ENCODE measurements at places on chromosomes 6 and 20. TPM values are rescaled to one million over a fixed set of nuclear protein-coding genes. Genes with fewer than 3 reads are reported as not detected.

GRCh38 chr20:11912659-11913415 is 4.9 kb upstream of the BTBD3 start:
- no peak for DNase-seq

GRCh38 chr6:1765160-1765903 is 155.6 kb downstream of the FOXC1 start:
- DNase-seq = no peak

DNA sequence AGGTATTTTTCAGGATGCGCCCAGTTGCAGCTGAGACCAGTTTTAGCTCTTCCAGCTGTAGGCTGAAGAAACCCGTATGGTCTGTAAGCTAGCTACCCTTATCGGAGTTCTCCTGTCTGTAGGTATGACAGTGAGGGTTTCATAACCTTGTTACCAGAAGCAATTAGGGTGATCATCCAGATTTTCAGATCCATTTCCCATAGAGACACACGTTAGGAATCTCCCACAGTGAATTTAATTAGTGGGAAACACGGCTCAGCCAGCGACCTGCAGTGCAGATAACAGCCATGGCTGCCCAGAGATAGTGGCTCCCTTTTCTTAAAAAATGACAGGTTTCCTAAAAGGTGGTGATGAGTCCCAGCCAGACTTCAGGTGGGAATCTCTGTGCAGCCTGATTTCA is 111.1 kb downstream of the BTBD3 start:
- DNase-seq = no peak

DEFB132 gene
- total RNA-seq = not detected
